ENCODE measurements at places on chromosomes 2 and 18.

GRCh38 chr2:28751956-28752630 lies 463 bp downstream of the PPP1CB start:
- peak; percentile 79 for DNase-seq

GRCh38 chr2:56587456-56587855 lies 403.7 kb downstream of the CCDC85A start:
- DNase-seq: no peak

- no peak for DNase-seq
Measured at GRCh38 chr18:55862693-55863390, 274.9 kb upstream of the TCF4 start.

DNA sequence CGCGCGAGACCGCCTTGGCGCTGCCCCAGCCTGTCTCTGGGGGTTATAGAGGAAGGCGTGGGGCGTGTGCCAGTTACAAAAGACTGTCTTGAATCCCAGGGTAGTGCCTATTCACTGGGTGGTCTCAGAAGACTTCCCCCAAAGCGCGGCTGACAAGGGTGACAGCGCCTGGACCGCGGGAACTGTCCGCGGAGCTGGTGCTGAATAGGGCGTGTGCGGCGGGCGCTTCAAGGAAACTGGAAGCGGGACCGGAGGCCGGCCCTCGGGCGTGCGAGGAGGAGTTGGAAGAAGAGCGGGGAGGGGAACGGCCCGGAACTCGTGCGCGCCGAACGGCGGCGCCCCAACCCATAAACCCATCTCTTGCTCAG lies 2.3 kb downstream of the EGR4 start:
- peak; percentile 83 for DNase-seq

All from activated effector memory CD4-positive, alpha-beta T cell treated with anti-CD3 and anti-CD28 coated beads, Interleukin-2, amount 50 U/mL, for 16 hours (primary cell).